Activated CD4-positive, alpha-beta memory T cell treated with anti-CD3 and anti-CD28 coated beads, Interleukin-2, amount 10 ng/mL, durations not matched to agents 7 days and 5 days (primary cell): ENCODE measurements at places on chromosomes 12 and 14.
A peak's percentile ranks its signal among the peaks of the same experiment; 100 is the strongest.

DNA sequence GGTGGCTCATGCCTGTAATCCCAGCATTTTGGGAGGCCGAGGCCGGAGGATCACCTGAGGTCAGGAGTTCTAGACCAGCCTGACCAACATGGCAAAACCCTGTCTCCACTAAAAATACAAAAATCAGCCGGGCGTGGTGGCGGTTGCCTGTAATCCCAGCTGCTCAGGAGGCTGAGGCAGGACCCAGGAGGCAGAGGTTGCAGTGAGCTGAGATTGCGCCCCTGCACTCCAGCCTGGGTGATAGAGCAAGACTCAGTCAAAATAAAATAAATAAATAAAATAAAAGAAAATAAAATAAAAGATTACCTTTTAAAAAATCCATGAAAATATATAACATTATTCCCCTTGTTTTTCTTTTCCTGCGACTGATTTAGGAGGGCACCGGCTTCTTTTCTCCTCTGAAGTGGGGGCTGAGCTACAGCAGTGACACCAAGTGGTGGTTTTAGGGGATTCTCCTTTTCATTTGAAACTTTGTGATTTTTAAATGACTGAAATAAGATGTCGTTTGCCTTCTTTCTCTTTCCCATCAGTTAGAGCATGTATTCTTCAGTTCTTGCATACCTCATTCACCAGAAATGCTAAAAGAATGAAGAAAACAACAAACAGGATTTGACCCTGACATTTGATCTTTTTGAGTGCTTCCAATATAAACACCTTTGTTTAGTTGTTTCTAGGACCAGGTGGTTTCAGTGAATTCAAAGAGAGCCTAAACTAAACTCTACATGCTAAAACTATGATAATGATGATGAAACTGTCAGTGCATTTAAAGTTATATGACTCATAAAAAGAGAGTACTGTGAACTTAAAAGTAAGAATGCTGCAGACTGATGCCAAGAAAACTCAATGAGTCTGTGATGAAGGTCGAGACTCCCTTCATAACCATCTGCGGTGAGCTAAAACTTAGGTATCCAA is 22.6 kb upstream of the PKP2 start:
- DNase-seq: no peak

- no peak for DNase-seq
Measured at GRCh38 chr12:23921099-23921856, 28.2 kb downstream of the SOX5 start.

DNA sequence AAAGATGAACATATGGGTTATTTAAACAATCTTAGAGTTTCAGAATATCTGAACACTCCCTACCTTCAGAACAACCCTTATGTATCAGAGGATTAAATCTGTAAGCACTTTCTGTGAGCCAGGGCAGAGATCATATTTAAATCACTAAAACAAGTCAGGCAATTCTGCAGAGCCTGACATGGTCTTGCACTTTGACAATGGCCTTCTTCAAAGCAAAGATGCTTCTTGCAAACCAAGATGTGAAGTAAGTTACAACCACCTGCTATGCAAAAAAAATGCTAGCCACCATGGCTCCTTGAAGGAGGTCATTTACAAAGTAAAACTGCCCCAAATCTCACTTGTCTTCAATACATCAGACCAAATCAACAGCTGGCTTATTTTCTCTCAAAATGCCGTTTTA is 3.2 kb downstream of the PPP1CC start:
- DNase-seq: no peak

GRCh38 chr12:109890620-109891170 is 9.4 kb upstream of the TCHP start:
- no peak for DNase-seq

DNA sequence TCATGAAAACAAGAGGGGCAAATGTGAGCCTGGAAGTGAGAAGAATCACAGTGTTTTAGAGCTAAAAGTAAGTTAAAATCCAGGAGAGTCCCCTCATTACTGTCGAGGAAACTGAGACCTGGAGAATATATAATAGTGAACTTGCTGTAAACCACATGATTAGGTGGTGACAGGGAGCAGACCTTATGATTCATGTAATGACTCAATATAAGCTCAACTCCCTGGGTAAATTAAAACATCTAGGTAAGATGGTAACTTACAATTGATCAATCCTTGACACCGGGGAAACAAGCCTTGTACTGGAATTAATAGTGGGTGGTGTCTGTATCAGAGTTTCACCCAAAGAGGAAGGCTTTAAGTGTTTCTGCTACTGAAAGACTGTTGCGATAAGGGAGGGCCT is 269.3 kb downstream of the SNAPC1 start:
- DNase-seq: no peak

DNA sequence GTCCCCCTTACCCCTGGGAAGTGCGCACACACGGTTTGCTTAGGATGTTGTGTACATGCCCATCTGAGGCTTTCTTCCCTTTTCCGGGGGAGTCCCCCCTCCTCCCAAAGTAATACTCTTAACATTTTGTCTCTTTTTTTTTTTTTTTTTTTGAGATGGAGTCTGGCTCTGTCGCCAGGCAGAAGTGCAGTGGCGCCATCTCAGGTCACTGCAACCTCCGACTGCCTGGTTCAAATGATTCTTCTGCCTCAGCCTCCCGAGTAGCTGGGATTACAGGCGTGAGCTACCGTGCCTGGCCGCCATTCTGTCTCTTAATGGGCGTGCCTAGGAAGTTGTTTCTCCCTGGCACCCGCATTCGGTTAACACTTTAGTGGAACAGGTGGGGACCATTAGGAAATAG is 4.5 kb upstream of the GMFB start:
- no peak for DNase-seq

GRCh38 chr14:91154851-91155625 is 41.2 kb downstream of the DGLUCY start:
- DNase-seq: no peak

DNA sequence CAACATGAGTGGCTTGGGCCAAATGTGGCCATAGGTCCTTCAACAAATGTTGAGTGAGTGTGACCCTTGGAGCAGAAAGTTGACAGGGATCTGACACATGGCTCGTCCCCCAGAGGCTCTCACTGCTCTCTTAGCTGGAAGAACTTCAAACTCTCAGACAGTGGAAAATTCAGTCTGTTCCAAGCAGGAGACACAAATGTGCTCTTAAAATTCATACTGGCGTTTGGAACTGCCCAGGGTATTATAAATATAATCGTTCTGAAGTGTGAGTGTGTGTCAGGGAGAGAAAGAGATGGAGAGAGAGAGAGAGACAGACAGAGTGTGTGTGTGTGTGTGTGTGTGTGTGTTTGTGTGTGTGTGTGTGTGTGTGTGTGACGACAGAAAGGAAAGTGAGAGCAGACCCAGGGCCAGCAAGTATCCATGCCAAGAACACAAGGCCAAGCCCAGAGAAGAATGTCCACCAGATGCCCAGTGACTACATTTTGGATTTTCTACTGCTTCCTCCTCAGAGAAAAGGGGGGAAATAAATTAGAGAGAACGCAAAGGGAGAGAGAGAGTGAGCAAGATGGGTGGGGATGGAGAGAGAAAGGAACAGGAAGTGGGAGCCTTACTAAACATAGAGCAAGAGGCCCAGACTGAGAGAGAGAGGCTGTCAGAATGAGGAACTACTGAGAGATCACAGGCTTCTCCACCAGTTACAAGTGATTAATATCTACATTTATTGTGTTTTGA is 193.6 kb upstream of the NUDT4 start:
- DNase-seq: no peak

GRCh38 chr12:125065919-125066570 is 810 bp downstream of the AACS start:
- no peak for DNase-seq

DNA sequence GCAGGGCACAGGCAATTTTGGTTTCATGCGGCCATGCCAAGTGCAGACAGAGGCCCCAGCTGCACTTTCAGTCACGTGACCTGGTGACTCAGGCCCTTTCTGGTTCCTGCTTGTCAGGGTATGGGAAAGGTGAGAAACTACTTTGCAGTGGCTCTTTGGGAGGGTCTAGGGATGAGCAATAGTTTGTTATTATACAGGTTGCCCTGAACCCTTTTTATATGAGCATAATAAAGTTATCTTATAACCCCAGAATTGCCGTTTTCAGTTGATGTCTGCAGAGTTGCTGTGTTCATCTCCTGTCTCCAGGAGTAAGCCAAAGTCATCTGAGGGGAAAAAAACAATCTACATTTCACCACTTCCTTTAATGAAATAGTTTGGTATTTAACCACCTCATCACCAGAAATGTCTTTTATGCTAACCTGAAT is 30.9 kb upstream of the EMP1 start:
- peak; percentile 87 for DNase-seq

GRCh38 chr14:93947282-93947681 is 20.1 kb downstream of the FAM181A start:
- no peak for DNase-seq
